ENCODE measurements at places on chromosomes 4 and X.

DNA sequence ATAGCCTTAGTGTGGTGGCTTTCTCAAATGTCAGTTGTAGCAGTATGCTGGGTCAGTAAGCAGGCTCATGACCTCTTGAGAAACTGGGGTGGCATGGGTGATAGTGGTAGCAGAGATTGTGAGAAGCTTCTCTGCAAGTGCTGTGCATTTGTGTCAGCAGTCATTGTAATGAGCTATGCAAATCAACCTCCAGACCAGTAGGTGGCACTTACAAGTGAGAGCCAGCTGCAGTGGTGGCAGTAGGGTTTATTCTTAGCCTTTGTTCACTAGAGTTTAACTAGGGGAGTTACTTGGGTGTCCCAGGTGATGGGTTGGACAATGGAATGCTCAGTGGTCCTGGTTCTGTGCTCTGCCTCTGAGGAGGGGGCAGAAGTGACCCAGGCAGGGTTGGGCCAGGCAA is 818.7 kb downstream of the PCDH7 start:
- DNase-seq: no peak

GRCh38 chr4:74055096-74055495 is 16.6 kb upstream of the CXCL3 start:
- DNase-seq: no peak

DNA sequence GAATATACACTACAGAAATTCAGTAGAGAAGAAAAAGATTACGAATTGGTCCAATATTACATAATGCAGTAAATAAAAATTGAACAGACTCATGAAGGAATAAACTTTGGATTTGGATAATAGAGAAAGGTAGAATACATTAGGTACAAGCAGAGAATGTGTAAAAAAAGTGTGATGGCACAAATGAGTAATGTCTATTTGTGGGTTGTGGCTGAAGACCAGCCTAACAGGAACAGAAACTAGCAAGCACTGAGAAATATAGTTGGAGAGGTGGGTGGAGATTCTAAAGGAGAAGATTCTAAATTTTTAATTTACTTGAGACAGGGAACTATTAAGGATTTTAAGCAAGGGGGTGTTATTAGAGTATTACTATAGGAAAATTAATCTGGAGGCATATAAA is 15.2 kb upstream of the CLOCK start:
- no peak for DNase-seq

GRCh38 chrX:153948847-153949805 is 4.7 kb upstream of the RENBP start:
- DNase-seq: no peak

DNA sequence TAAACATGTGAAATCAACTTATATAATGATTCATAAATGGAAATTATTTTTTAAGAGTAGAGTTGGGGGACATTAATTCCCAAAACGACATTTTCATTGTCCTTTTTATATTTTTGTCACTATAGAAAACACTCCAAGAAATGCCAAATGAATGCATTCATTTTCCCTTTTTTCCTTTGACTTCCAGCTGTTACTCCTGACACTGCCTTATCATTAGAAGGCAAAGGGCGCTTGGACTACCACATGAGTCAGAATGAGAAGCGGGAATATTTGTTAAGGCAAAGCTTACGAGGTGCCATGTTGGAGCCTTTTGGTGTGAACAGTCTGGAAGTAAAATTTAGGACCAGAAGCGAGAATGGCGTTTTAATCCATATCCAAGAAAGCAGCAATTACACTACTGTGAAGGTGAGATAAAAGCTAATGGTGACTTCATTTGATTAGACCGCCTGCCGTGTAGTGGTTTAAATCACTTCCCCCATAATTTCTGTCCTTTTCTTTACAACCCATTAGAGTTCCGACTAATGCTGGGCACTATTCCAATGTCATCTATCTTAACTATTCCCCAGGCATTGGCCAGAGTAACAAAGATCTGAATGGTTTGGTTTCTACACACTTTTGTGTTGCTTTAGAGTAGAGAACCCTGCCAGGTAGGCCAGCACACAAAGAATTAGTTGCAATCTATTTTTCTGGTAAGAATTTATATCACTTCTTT is 166.7 kb downstream of the FAT4 start:
- DNase-seq: no peak

DNA sequence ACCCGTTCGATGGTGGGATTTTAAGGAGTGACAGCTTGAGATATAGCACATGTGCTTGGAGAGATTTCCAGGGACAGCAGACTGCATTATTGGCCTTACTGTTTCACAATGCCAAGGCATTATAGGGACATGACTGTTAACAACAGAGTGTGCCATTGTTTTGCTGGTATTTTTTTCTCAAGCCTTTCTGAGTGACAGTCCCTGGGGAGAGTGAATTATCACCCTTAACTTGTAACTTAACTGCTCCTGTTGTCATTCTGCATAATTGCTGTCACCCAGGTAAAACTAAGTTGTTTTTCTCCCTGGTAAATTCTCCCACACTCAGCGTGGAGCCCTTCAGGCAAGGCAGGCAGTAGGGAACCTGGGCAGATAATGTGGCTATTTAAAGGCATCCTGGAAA is 989.2 kb upstream of the LCORL start:
- DNase-seq: no peak

DNA sequence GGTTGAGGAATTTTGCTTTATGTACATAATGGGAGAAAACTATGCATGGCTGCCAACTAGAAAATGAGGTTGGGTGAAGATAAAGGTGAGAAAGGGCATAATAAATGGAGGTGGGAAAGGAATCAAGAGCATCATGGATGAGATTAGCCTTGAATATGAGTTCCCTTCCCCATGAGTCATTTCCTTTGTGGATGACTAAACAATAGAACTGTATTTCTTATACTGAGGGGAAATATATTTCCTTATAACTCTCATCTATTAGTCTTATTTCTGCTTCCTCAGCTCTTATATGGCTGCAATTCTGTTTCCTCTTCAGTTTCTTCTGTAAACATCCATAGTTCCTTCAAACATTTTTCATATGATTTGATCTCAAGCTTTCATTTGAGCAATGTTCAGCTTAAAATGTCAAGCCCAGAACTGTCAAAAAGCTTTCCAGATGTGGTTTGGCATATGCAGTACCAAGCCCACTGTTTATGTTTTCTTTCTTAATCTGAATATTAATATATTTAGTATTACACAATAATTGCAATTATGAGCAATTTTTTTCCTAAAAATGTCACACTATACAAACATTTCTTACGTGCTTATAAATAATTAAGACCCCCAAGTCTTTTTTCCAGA is 100.7 kb upstream of the GRPR start:
- no peak for DNase-seq

DNA sequence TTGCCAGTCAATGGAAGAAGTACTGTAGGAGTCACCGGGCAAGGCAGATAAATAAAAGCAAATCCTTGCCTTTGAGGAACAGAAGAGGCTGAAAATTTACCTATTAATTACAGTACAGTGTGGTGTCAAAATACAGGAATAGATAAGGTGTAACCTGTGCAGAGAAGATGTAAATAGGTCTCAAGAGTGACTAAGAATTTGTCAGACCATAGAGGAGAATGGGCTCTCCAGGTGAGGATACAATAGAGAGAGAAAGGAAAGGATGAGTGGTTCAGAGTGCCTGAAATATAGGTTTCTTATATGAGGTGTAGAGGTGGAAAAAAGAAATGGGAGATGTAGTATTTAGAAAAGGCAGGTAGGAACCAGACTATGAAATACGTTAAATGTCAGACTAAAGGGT is 801 bp upstream of the ZC4H2 start:
- no peak for DNase-seq

DNA sequence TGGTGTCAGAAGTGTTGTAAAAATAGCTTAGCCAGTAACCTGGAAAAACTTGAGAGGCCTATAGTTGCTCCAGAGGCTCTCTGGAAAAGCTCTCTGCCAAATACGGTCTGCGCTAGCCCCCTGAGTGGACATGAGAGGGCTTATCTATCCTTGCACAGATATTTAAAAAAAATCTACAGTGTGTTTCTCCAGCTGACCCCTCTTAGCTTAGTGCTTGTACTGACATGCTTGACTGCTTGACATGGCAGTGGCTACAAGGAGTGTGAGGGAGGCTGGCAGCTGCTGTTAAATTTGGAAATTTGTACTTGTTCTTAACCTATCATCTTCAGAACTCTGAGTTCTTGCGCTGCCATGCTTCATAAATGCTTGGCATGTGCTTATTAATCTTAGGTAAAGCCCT is 229.2 kb downstream of the RBMX2 start:
- DNase-seq: no peak

- peak; percentile 22 for DNase-seq
These were observed 83.8 kb downstream of the GRID2 start for GRCh38 chr4:92387459-92388069.

GRCh38 chr4:88320780-88321373 is 36.5 kb upstream of the PPM1K start:
- peak; percentile 85 for DNase-seq

DNA sequence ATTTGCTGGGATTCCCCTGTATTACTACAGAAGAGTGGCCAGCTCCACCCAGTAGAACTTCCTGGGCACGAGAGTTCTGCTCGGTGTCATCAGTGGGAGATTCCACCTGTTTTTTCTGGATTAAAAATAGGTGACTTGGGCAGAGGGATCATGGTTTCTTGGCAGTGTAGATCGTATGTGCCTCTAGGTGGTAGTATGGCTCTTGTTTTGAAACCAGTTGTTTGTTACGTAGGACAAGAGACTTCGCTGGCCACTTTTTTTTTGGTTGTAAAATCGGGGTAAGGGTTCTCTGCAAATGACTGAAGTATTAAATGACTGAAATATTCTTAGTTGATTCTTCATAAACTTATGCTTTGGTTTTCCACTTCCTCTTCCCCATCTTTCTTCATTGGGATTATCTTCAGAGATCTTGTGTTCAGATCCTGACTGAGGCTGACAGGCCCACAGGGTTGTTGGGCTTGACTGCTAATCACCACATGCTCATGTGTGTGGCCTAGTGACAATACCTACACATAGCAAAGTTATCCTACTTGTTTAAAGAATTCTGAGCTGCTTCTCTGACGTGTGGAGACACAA is 43.8 kb upstream of the WDR1 start:
- peak; percentile 48 for DNase-seq

Data from CD4-positive, CD25-positive, alpha-beta regulatory T cell (primary cell).